ENCODE measurements at places on chromosomes 2 and 18.

GRCh38 chr2:101368376-101368775, 18.9 kb downstream of the CREG2 start:
- no peak for ATAC-seq

GRCh38 chr18:32271672-32272208, 81.9 kb downstream of the MEP1B start:
- no peak for ATAC-seq

DNA sequence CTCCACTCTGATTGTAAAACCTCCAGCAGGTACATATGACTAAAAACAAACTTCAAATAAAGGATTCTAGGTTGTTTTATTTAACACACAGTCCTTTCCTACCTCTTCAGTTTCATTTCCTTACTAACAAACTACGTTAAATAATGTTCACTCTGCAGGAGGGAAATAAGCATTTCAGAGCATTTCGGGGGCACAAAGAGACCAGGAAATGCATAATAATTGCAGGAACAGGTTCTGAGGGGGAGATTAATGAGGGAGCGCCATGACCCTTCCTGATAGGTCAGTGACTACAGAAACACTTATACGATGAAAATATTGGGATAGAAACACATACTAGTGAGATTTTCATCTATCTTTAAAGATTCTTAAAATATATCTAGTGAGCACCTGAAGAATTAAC, 416.6 kb downstream of the NRXN1 start:
- no peak for ATAC-seq

DNA sequence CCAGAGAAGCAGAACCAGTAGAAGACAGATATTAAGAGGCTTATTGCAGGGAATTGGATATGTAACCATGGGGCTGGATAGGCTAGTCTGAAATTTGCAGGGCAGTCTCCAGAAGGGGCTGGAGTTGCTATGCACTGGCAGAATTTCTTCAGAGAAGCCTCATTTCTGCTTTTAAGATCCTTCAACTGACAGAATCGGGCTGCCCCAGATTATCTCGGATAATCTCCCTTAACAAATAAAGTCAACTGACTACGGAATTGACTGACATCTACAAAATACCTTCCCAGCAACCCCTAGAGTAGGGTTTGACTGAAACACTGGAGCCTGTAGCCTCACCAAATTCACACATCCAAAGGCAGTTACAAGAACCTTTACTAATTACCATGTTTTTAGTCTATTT, 136.4 kb downstream of the SOCS6 start:
- ATAC-seq: no peak

DNA sequence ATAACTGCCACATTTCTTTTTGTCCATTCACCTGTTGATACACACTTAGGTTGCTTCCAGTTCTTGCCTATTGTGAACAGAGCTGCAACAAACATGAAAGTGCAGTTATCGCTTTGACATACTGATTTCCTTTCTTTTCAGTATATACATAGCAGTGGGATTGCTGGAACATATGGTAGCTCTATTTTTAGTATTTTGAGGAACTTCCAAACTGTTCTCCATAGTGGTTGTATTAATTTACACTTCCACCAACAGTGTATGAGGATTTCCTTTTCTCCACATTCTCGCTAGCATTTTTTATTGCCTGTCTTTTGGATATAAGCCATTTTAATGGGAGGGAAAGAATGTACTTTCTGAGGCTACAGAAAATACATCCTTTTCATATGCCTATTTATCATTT, 167.4 kb downstream of the GULP1 start:
- ATAC-seq: no peak

GRCh38 chr2:27115519-27115918, 3.4 kb downstream of the CGREF1 start:
- no peak for ATAC-seq

Measured in activated CD4-positive, CD25-positive, alpha-beta regulatory T cell treated with anti-CD3 and anti-CD28 coated beads, Interleukin-2, amount 50 U/mL, for 24 hours (primary cell).